Muscle of leg (tissue), 16 donors: ENCODE measurements at places on chromosomes 7 and 10.

- no peak overlapping the region for H3K27ac ChIP-seq
- peak; percentile 41 for DNase-seq
- peaks cover 21% of the 10 kb centered on the region for H3K4me1 ChIP-seq
- no peaks in the 10 kb centered on the region for H3K36me3 ChIP-seq
These were observed 12.4 kb downstream of the CALY start for GRCh38 chr10:133324198-133324792.

DNA sequence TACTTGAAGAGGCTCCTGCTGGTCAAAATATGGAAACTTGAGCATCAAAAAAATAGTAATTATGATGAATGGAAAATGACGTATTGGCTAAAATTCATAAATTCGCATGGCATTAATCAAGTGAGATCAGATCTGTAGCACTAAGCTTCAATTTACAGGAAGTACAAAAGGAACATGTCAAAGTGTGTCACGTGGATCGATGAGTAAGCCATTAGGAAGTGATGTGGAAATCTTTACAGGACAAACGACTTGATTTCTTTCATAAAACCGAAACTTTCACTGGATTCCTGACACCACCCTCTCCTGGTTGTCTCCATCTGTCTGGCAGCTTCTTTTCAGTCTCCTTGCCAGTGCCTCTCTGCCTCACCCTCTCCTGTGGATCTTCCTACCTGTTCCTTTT is 25.8 kb downstream of the AKR1C8 start:
- H3K27ac ChIP-seq = no peak overlapping the region
- no peaks in the 10 kb centered on the region for H3K36me3 ChIP-seq
- H3K4me1 ChIP-seq = no peaks in the 10 kb centered on the region
- no peak for DNase-seq
- no peak overlapping the region for H3K4me3 ChIP-seq

GRCh38 chr10:24778298-24778697 is 54.6 kb upstream of the ARHGAP21 start:
- DNase-seq = no peak
- no peaks in the 10 kb centered on the region for H3K27me3 ChIP-seq

GRCh38 chr7:18913106-18913505 is 204.3 kb downstream of the TWIST1 start:
- H3K27ac ChIP-seq = no peak overlapping the region
- DNase-seq = peak; percentile 85
- H3K4me3 ChIP-seq = no peak overlapping the region
- H3K36me3 ChIP-seq = no peaks in the 10 kb centered on the region
